ENCODE measurements at places on chromosomes 3 and 15.

DNA sequence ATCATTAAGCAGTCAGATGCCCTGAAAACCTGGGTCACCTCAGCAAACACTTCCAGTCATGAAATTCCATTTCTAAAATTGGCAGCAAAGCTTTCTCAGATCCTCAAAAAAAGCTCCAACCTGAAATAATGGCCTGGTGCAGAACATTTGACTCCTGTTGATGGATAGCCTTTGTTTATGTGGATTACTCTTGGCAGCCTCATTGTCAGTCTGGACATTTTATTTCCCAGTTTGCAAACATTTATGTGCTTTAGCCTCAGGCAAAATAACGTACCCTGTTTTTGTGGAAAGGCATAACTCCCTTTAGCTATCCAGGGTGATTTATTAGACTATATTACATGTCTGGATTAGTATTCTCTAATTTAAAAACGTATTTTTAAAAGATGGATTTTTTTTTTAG is 53.9 kb downstream of the PXYLP1 start:
- DNase-seq = no peak

DNA sequence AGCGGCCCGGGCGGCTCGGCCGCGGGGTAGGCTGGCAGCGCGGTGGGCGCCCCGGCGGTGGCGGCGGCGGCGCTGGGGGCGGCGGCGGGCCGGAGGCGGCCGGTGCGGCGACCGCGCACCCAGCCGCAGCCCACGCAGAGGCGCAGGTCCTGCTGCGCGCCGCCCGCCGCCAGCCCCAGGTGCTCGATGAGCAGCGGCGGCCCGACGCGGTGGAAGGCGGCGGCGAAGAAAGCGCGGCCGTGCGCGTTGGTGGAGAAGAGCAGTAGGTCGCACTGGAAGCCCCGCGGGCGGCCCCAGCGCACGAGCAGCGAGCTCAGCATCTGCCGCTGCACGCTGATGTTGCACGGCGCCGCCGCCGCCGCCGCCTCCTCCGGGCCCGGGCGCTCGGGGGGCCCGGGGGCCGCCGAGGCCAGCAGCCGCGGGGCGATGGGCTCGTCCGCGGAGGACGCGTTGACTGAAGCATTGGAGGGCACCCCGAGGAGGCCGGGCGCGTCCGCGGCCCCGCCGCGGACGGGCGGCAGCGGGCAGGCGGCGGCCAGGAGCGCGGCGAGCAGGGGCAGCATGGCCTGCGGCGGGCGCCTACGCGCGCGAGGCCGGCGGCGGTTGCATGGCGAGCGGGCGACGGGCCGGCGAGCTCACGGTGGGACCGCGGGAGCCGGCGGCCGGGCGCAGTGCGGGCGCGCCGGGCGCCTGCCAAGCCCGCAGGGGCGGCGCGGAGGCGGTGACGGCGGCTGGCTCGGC is 452 bp downstream of the TMEM158 start:
- DNase-seq = peak; percentile 68

- no peak for DNase-seq
Observed at GRCh38 chr15:87528873-87529272, 727.7 kb downstream of the NTRK3 start.

DNA sequence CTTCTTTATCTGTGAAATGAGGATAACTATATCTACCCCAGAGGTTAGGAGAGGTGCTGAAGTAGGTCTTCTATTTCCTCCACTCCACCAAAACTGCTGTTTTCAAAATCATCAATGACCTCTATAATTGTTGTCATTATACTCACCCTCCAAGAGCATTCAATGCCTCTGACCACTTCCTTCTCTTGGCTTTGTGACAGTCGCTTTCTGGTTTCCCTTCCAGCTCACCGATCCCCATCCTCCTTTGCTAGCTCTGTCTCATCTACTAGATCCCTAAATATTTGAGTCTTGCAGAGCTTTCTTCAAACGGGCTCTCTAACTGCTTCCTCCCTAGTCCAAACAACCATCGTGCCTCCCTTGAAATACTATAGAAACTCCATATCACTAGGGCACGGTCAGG is 153.5 kb downstream of the RPLP1 start:
- peak; percentile 30 for DNase-seq

DNA sequence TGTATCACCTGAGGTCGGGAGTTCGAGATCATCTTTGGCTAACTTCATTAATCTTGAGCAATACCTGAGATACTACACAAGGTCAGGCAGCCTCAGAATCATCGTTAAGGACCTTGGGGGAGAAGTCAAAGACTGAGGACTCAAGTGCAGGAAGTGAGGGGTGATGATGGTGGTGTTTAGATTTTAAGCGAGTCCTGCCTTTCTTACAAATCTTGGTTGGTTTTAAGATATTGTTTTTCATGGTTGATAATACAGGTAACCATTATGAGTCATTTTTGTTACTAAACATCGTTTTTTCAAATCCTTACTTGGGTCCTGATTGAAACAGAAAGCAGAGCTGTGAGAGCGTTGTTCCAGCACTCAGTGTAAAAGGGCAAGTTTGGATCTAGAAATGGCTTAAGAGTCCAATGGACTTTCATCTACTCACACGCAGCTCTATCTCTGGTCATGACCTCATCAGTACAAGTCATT is 4.1 kb downstream of the RASGRP1 start:
- no peak for DNase-seq

DNA sequence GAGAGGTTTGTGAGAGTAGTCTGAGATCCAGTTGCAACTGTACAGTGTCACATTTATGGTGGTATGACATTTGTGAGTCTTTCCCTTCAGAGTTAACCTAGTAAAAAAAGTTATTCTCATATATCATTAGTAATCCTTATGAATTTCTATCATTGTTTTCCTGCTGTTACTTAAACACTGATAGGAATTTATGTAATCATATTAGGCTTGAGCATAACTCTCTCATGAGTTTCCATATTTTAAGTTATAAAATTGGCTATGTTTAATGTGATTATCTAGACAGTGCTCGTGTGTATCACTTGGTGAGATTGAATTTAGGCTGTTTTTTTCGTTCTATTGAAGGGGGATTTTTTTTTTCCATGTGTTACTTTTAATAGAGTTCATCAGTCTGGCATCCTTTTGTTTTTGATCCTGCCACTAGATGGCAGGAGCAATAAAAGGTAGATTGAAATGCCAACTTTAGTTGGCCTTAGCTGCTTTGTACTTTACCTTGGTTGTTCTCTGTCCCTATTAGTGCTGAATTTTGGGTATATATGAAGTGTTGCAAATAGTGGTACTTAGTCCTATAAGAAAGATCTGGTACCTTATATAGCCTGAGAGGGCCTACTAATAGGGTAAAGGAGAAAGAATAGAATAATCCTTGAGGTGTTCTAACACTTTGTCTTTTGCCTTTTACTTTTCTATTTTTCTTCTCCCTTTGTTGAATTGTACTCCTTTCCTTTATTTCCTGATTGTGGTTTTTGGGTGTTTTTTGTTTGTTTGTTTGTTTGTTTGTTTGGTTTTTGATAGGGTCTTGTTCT is 17.9 kb downstream of the STT3B start:
- DNase-seq = peak; percentile 43

GRCh38 chr15:84924077-84924731 is 39.7 kb downstream of the SLC28A1 start:
- DNase-seq = no peak

GRCh38 chr3:196585044-196585757 is 16.7 kb downstream of the FBXO45 start:
- DNase-seq = no peak

DNA sequence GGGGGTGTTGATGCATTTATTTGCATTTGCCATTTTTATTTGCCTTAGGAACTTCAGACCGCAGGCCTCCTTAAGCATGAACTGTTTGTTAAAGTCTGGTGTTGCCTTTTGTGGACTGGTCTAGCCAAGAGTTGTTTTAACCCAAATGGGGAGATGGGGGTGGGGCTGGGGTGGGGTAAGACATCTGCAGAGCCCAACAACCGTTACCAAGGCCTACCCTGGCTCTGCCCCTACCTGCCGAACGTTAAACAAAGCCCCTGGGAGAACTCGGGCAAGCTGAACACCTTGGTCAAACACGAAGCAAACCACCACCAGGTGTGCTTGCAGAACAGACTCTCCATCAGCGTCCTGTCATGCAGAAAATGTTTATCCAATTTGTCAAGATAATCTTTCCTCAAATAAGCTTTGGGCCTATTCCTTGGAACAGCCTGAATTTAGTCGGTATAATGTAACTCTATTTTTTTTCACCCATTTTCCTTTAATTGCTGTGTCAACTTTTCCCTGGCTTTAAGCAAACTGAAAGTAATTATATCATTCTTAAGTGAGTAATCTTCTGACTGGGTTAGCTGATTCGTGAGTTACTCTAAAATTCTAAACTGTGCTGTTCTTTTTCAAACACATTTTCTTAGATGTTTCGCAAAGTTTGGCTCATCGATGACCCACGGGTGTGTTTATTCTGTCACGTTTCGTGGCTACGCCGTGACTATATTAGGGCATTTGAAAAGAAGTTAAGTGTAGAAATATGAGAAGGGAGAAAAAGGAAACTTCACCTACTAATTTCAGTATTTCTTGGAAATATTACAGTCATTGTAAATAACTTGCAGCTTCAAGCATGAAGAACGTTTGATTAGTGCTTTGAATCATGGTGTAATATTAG is 127.6 kb downstream of the SOX2 start:
- DNase-seq = no peak

- no peak for DNase-seq
Observed at GRCh38 chr3:53146319-53146891, 14.6 kb upstream of the PRKCD start.

Measured in NB4 (cell line).